ENCODE measurements at places on chromosomes 4 and X.

GRCh38 chr4:55926610-55927009 is 22.1 kb upstream of the CEP135 start:
- no peak for DNase-seq

DNA sequence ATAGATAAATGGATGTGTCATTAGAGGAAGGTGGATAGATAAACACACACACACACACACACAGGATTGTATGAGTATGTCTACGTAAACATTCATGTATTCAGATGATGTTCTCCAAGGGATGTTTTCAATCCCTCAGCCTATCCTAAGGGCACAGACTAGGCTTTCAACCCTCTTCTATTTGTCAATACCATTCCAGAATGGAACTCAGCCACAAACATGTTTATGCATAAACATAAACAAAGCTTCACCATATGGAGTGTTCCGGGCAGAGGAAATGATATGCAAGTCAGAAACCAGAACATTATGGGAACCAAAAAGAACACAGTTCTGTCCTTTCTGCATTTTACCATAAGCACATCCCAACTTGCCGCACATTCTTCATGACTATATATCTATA is 25.0 kb downstream of the CRMP1 start:
- no peak for DNase-seq

GRCh38 chrX:137982472-137983172 is 416.7 kb downstream of the ZIC3 start:
- DNase-seq = no peak

DNA sequence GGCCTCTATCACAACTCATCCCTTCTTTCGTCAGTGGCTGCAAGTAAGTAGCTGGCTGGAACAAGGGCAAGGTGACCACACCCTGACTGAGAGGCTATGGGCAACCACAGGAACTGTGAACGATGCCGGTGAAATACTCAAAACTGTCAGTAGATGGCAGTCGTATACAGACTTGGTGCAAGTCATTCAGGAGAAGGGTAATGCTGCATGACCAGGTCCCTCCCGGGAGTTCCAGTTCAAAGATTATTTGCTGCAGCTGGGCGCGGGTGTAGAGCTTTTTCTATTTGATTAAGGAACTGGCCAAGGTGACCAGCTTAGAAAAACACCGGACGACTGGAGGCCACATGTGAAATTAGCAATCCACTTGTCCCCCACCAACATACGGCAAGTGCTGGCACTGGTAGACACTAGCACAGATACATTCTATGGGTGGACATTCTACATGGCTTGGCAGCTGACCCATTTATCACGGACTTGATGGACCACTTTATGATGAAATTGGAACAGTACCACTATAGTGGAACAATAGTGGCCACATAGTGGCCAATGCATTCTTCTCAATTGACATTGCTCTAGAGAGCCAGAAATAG is 726.6 kb downstream of the TRAM1L1 start:
- no peak for DNase-seq

DNA sequence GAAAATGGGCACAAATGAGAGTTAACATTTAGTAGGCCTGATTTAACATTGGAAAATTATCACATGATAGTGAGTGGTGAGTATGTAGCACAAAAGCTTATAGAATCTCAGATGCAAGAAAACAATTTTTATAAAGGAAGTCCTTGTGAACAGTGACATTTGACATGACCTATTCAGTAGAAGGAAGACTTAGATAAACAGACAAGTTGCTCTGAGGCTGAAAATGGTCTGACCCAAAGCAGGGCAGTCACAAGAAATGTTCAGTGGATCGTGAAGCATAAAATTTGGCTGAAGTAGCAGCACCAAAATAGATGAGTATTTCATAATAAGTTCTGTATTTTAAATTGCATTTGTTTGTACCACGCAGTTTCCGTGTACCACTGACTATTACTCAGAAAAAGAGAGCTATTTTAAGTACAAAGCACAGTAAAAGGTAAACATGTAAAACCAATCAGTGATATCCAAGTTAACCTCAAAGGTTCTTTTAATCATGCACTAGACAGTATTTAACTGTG is 605.7 kb upstream of the PABPC4L start:
- DNase-seq = no peak

- no peak for DNase-seq
Observed at GRCh38 chr4:165402375-165402774, 23.6 kb downstream of the CPE start.
